ENCODE measurements at places on chromosomes 4 and X.

DNA sequence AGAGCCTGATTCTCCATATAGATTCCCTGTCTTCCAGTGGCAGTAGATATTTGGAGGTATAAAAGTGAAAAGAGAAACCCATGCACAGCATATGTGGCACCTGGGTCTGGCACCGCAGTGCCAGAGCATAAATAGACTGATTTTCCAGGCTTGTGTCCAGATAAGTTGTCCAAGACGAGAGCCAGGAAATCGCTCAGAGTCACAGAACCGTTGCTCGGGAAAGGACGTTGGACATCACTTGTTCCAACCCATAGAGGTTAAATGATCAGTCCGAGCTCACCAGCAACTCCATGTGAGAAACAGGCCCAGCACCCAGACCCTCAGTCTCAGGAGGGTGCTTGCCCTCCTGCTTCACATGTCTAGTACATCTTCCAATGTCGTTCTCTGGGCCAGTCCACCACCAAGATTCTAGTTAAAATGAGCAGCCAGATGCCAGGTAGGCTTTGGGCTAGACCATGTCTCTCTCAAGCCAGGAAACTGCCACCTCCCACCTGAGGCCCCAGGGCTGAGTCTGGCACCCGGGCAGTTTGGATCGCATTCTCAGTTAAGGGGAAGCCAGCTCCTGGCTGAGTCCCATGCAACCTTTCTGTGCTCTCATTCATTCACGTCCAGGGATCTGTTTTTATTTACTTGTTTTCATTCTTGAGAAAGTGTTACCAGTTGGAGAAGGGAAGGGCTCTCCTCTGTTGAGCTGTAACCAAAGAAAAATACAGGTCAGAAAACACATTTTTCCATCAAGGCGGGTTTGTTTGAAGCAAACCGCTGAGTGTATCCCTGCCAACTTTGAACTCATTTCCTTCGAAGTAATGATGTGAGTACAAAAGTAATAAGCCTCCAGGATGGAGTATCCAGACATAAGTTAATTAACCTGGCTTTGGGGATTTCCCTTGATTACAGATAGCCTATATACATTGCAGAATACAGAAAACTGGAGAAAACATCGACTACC is 91.7 kb downstream of the PHOX2B start:
- peak; percentile 69 for DNase-seq

- no peak for DNase-seq
Measured at GRCh38 chr4:146436423-146437162, 85.1 kb downstream of the SLC10A7 start.

GRCh38 chrX:18887825-18888212 is 96.1 kb downstream of the PHKA2 start:
- peak; percentile 72 for DNase-seq

- no peak for DNase-seq
Measured at GRCh38 chr4:159279084-159279483, 176.2 kb downstream of the RAPGEF2 start.

- DNase-seq: no peak
Measured at GRCh38 chr4:40875507-40876150, 125.9 kb downstream of the NSUN7 start.

DNA sequence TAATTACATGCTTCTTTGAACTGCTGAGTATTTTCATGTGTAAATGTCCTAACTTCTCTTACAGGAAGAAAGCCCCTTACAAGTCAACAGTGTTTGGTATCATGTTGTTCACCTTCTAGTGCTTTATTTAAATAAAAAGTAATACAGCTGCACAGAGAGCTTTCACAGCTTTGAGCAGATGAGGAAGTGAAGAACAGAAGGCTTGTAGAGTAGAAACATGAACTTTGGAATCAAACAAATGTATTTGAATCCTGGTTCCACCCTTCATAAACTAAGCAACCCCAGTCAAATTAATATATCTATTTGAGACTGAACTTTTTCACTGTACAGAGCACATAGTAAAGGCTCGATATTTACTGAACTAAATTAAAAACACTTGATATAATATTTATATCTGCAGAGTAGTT is 120.5 kb downstream of the CAMK2D start:
- no peak for DNase-seq

- DNase-seq: peak; percentile 68
Measured at GRCh38 chr4:183838987-183839712, 66.0 kb upstream of the STOX2 start.

- DNase-seq: no peak
Measured at GRCh38 chr4:38099908-38100407, 139.8 kb downstream of the PTTG2 start.

DNA sequence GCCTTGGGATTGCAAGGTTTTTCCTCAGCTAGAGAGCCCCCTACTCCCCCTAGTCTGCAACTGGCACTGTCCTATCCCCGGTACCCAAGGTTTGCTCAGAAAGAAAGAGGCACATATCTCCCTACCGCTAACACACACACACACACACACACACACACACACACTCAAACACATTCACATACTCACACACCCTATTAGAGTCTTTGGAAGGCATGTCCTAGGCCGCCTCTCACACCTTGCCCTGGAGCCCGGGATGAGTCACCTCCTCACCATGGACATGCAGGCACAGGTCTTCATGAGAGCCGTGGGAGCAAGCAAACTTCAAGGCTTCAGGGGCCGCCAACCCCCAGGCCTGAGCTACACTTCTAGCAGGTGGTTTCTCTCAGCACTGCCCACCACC is 49.2 kb downstream of the PJA1 start:
- DNase-seq: no peak

DNA sequence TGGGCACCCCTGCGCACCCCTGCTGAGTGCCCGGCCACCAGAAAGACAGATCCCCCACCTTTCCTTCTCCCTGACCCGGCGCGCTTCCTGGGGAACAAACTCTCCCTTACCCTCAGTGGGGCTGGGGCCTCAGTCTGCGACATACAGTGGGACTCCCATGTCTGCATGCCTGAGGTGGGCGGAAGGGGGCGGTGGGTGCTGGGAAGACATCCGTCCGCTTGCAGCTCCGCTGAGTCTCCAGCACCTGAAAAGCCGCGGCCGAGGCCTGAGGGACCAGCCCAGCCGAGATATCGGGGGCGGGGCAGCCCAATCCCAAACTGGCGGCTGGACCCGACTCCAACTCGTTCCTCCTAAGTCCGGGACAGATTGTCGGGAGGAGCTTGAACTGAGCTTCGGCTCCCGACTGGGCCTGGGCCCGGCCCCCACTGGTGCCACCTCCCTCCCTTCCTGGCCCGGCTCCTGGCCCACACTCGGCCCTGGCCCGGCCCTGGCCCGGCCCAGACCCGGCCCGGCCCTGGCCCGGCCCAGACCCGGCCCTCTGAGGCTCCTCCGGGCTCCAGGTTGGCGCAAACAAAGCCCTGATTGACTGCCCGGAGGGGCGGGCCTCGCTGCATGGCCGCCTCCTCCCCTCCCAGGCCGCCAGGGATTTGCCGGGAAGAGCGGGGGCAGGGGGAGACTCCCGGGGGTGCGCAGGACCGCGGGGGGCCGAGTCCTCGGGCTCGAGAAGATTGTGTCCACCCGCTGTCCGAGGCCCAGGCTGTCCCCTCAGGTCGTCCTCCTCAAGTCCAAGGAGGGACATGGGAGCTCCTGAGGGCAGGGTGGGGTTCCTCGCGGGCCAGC is 877 bp upstream of the SLC16A2 start:
- DNase-seq: peak; percentile 75

DNA sequence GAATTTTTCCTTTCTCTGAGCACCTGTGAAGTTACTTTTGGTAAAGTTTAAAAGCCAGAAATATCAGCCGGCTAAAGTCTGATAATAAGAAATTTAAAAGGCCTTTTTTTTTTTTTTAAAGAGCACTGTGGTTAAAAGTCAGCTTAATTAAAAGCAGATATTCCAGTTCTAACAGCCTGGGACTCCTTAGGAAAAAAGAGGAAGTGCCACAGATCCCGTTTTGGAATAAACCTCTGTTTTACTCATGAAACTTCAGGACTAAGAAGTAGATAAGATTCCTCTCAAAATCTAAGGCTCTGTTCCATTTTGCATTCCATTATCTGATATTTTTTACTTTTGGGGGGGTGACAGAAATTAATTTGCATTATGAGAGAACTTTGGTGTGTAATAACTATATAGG is 37.8 kb downstream of the ABCB7 start:
- DNase-seq: no peak

DNA sequence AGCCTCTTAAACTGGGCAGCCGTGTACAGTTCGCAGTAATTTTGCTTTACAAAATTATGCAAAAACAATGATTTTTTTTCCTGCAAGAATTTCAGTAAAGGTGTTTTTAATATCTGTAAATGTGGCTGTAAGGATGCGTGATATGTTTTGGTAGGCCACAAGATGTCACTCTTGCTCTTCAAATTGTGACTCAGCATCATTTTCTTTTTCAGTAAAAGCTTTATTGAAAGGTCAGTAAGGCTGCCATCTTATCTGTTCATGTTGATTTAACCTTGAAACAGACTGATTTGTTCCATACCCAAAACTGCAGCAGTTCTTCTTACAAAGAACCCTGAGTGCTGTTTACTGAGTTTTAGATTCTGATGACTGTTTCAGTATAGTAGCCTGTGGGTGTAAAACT is 39.9 kb downstream of the TXLNG start:
- peak; percentile 46 for DNase-seq

GRCh38 chr4:24547979-24548378 is 36.4 kb downstream of the DHX15 start:
- no peak for DNase-seq

DNA sequence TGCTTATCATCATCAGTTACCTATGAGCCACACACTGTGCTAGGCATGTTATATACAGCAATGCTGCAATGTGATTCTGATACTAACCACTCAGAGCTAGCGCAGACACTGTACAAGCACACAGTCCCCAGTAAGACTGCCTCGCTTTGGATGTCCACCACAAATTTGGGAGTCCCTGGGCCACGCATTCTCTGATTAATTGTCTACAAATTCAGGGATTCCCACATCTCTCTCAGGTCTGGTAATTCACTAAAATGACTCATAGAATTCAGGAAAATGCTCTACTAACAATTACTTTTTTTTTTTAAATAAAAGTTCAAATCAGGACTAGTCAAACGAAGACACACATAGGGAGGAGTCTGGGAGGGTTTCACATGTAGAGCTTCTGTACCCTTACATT is 652.1 kb upstream of the AADAT start:
- no peak for DNase-seq

All from muscle of leg (tissue), 16 donors.